Testis (tissue), 5 donors: ENCODE measurements at places on chromosomes 2 and 18. TPM values are rescaled to one million over a fixed set of nuclear protein-coding genes. Genes with fewer than 3 reads are reported as not detected.

GRCh38 chr2:183224948-183225347 lies 100.7 kb downstream of the NUP35 start:
- DNase-seq = no peak

- DNase-seq = no peak
These were observed 825.1 kb upstream of the FSHR start for GRCh38 chr2:49979421-49979820.

- DNase-seq = peak; percentile 91
These were observed 27.6 kb downstream of the CELF4 start for GRCh38 chr18:37537868-37538525.

Gene MFSD2B
- total RNA-seq = 0.39 TPM

- no peak for DNase-seq
These were observed 132.4 kb downstream of the TMEM163 start for GRCh38 chr2:134586326-134586965.

Gene TNFAIP6
- 9.4 TPM for total RNA-seq

DNA sequence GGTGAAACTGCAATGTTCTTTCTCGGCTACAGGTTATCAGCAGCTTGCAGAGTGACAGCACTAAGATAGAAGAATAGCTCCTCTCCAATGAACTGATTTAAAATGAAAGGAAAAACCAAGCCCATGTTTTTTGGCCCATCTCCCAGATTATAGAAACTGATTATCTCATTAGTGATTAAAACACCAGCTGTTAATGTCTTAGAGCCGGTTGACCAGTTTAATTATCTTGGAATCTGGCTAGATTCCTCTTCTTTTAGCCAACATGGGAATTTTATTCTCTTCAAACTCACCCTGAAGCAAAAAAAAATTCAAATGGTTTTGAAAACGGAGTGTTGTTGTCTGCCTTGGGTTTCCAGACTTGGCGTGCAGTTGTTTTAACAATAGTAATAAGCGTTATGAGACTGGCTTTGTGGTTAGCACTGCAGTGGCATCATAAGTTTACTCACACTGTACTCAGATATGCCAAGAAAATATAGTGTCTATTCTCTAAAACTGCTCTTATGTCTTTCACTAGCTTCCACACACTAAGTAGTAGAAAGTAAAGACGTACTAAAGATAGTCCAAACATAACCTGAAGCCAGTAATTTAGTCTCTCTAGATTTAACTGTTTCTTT lies 665.3 kb downstream of the STK39 start:
- DNase-seq = no peak

DNA sequence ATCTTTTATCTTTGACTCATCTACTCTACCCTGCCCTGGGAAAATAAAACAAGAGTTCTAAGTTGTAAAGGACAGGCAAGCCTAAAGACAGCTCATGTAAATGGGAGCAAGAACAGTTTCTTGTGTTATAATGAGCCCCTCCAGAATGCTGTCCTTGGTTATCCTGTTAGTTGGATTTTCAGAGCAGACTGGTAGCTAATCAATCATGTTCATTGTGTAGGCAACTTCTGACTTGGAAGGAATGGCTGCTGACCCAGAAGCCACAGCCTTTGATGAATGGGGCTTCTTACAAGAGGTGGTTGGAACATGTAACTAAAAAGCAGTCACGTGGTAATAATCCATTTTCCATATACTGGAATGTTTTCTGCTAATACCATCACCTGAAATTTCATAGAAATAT lies 254.2 kb downstream of the AGPS start:
- DNase-seq = no peak
